Trophoblast cell (in vitro differentiated cells and primary cell): ENCODE measurements at places on chromosomes 16 and 17.

DNA sequence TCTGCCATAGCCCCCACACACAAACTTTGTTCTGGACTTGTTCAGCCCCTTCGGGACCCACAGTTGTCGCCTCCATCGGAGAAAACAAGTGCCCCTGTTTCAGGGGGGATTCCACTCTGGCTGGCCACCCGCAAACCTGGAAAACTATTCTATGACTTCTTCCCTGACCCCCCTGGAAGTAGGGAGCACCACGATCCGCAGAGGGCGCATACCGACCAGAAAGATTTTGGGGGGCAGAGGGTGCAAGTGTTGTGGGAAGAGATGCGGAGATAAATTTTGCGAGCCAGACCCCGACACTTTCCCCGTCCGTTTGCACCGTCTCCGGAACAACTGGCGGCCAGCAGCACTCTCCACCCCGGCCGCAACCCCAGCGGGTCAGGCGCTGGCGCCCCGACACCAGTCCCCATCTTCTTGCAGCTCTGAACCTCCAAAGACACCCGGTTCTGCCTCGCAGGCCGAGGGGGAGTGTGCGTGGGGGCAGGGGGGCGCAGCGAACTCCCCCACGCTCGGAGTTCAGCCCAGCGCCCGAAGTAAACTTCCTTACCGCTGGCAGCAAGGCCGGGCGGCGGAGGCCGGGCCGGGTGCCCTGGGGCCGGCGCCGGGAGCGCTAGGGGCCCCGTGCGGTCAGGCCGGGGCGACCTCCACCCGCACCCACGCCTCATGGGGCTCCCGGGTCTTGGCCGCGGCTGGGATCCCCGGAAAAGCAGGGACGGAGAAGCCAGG is 744 bp downstream of the SALL1 start:
- DNase-seq, result no peak

DNA sequence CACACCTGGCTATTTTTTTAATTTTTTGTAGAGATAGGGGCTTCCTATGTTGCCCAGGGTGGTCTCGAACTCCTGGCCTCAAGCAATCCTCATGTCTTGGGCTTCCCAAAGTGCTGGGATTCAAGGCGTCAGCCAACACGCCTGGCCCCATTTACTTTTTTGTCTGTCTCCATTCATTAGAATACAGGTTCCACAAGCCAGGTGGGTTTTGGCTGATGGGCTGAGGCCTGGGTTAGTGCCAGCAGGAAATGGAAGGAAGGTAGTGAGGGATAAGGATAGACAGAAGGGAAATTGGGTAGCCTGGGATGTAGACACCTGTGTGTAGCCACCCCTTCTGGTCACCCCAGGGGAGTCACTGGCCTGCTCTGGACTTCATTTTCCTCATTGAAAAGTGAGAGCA is 4.4 kb upstream of the IL27 start:
- DNase-seq, result no peak

DNA sequence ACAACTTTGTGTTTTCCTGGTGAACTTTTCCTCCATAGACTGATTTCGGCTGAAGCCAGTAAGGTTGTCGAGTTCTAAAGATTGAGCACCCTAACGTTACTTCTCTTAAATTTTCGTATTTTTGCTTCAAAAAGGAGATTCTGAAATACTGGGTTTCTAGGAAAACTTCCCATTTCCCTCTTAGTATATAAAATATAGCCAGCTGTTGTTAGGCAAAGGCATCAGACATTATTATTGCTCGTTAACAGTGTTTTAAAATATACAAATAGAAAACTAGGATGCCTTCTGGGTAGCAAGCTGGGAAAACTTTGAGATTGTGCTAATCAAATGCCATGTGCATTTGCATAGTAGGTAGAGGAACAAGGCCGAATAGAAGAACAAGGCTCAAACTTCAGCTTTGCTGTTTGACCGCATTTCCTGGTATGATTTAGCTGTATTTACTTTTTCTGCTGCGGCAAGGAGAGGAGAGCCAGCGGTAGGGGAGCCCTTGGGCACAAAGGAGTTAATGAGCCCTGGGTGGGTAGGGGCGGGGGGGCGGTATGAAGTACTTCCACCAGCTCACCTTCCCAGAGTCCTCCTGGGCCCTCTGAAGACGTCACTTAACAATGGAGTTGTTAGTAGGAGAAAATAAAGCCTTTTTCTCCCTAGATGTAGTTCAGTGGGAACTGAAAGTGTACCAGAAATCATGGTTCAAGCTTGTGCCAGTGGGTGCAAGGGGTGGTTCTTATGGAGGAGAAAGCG is 151.9 kb downstream of the MSI2 start:
- DNase-seq, result no peak

- DNase-seq, result no peak
These were observed 54.2 kb upstream of the IL34 start for GRCh38 chr16:70592106-70592571.

DNA sequence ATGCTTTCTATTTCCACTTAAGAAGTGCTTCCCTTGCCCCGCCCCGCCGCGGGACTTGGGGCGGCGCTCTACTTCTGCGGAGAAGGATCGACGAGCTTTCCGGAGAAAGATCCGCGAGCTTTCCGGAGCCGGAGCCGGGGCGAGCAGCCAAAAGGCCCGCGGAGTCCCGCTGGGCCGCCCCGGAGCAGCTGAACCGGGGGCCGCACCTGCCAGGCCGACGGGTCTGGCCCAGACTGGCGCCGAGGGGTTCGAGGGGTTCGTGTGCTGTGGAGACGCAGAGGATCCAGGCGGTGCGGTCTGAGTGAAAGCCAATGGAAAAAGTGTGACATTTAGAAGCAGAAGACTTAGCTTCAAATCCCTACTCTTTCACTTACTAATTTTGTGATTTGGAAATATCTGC is 50.8 kb downstream of the TBC1D26 start:
- peak; percentile 15 for DNase-seq

- DNase-seq, result no peak
These were observed 69.2 kb upstream of the DHX40 start for GRCh38 chr17:59496178-59496577.

- no peak for DNase-seq
These were observed 23.5 kb upstream of the ITGB4 start for GRCh38 chr17:75697651-75698291.

DNA sequence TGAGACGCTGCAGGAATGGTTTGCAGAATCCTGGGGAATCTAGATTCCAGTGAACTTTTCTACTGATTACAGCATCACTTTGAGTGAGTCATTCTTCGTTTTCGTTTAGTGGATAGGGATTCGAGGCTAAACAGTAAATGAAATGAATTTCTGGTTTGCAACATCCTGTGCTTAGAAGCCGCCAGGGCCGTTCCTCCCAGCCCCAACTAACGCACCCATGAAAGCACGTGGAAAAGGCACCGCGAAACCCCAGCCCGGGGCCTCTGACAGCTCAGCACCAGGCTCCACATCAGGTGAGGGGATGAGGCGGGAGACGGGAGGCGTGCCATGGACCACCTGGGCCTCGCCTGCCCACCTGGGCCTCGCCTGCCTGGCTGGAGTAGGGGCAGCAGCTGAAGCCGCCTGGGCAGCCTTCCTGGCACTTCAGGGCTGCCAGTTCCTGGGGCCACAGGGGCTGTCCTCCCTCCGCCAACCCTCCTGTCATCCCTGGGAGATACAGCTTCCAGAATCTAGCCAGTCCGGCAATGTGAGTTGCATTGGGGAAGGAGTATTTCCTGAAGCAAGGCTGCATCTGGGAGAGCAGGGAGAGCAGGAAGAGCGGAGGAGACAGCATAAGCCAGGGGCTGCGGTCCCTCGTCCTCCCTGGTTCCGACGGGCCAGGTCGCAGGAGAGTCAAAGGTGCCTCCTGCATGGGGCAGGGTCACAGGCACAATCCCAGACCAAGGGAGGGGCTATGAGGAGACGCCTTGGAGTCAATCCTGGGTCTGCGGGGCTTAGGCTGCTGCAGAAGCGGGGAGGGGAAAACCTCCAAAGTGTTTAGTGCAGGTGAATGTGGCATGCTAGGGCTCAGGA is 78.4 kb downstream of the RPH3AL start:
- DNase-seq, result no peak

DNA sequence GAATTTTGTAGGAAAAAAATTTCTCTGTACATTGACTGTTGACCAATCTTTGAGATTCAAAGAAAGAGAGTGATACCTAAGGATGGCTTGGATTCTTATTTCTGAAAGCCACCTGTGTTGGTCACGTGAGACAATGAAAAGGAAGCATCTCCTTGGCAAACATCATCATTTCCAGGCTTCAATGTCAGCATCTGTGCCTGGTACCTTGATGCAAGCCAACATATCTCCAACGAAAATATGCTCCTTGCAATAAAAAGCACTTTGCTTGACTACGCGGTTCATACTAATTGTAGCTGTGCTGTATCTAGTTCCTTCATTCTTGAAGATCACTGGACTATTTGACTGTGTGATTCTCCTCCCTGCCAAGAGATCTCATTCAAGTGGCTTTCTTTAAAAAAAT is 503.4 kb upstream of the PSMD7 start:
- DNase-seq, result no peak
